Activated CD8-positive, alpha-beta memory T cell treated with anti-CD3 and anti-CD28 coated beads for 1 hour (primary cell): ENCODE measurements at places on chromosomes 12 and 14.

DNA sequence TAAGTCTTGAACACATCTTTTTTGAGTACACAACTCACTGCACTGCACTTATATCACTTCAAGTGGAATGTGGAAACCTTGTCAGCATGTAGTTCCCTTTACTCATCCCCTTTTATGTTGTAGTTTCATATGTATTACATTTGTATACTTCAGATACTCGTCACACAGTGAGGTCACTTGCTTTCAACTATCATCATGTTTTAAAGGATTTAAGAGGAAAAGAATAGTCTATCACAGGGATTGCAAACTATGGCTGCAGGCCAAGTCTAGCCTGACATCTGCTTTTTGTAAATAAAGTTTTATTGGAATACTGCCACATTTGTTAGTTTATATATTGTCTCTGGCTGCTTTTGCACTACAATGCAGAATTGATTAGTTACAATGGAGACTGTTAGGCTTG lies 24.3 kb downstream of the CNOT2 start:
- no peak for DNase-seq

- no peak for DNase-seq
Observed at GRCh38 chr12:123070267-123071081, 80.4 kb downstream of the PITPNM2 start.

DNA sequence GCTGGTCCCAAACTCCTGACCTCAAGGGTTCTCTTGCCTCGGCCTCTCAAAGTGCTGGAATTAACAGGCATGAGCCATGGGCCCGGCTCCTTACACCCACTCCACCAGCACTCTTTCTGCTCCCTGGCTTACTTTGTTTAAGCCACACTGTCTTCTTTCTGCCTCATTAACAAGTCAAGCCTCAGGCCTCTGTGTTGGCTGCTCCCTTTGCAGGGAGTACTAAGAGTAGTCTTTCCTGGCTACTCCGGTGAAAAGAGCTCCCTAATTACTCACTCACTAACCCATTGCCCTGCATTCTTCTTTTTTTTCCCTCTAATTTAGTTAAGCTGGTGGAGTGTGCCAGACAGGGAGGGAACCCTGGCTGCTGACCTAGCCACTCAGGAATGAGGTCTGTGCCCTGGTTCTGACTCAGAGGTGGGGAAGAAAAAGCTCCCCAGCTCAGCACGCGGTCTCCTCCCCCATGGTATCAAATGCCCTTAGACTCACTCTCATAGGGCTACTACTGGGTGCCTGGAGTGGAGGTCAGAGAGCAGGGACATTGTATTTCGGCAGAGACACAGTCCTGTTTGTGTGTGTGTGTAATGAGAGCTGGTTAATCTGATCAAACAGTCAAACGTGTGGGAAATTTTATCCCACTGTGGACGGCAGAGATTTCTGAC lies 19.8 kb downstream of the GALNT6 start:
- no peak for DNase-seq

DNA sequence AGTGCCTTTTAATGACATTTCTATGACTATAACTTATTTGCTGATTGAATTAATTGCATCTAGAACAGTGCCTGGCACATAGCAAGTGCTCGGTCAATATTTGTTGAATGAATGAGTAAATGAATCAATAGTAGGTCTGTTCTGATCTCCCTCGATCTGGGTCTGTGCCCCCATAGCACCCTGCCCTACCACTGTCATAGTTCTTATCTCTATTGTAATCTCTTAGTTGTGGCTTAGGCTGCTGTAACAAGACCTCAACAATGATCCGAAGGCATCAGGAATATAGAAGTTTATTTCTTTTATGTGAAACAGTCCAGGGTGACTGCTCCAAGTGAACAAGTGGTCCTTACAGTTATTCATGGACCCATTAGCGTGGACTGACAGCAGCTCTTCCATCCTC lies 44.0 kb upstream of the RPH3A start:
- DNase-seq, result no peak

GRCh38 chr12:58794859-58795258 lies 125.4 kb downstream of the LRIG3 start:
- DNase-seq, result no peak

GRCh38 chr14:71905860-71906259 lies 26.4 kb upstream of the RGS6 start:
- DNase-seq, result no peak

- DNase-seq, result no peak
Observed at GRCh38 chr12:2998789-2999264, 39.6 kb downstream of the TEAD4 start.

DNA sequence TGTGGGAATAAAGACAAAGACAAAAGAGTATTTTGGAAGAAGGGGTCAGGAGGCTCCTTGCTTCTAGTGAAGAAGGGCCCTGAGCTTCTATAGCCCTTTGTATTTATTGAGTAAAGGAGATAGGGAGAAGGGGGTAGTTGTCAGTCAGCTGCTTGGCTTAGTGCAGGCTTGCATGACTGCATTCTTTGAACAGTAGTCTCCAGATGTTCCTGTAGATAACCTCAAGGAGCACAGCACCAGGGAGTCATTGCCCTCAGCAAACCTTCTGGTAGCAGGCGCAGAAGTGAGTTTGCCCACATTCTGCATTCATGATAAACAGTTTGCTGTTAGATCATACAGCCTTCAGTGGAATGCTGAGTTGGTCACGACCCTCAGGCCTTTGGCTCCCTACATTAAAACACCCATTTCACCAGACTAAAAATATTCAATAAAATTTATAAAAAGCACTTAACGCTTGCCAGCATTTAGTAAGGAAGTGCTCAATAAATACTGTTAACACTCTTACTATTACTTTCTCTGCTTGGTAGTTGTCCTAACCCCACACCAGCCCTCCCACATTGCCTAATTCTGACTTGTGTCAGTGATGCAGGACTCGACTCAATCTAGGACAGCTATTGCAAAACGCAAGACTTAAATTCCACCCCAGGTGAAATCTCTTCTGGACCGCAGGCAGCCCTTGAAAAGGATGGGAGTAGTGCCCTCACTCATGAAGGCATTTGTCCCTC lies 3.0 kb upstream of the DHRS4 start:
- DNase-seq, result no peak

GRCh38 chr12:14841761-14842160 lies 1.6 kb downstream of the ART4 start:
- DNase-seq, result no peak

DNA sequence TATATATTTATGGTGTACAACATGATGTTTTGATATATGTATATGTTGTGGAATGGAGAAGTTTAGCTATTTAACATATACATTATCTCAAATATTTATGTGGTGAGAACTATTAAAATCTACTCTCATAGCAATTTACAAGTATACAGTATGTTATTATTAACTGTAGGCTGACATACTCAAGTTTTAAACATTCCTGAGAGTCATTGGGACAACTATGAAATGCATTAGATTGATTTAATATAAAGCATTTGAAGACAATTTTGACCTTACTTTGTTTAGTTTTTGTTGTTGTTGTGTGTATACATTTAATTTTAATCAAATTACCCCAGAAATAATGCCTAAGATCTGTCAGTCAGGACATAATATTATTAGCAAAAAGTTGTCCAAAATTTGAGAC lies 99.5 kb downstream of the LRRK2 start:
- DNase-seq, result no peak

DNA sequence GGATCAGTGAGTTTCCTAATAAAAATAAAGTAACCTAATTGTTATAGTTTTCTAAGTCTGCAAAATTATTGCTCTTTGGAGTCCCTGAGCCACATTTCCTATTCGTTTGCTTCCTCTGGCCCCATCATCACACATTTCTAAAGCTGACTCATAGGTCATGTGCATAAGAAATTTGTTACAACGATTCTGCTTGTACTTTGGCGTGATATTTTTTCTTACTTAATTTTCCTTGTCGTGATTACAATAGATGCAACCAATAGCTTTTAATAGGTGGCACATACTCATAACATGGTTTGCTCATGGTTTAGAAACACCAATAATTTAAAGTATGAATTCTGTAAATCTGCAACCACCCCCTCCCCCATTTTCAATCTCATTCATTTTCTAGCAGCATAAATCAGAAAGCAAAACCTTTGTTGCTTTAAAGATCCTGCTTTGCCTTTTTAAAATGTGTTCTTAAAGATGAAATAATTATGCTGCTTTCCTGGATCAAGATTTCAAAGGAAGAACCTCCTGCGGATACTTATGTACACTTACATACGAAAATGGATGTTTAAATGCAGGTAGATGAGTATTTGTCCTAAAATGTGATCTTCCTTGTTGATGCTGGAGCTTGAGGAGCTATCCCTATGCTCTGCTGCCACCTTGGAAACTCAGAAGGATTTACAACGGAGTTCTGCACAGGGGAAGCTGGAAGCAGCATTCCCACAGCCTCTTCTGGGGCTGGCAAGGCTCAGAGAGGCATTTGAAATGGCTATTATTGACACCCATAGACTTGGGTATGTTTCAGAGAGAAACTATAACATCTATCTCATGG lies 1.7 kb upstream of the FLRT2 start:
- DNase-seq, result no peak

DNA sequence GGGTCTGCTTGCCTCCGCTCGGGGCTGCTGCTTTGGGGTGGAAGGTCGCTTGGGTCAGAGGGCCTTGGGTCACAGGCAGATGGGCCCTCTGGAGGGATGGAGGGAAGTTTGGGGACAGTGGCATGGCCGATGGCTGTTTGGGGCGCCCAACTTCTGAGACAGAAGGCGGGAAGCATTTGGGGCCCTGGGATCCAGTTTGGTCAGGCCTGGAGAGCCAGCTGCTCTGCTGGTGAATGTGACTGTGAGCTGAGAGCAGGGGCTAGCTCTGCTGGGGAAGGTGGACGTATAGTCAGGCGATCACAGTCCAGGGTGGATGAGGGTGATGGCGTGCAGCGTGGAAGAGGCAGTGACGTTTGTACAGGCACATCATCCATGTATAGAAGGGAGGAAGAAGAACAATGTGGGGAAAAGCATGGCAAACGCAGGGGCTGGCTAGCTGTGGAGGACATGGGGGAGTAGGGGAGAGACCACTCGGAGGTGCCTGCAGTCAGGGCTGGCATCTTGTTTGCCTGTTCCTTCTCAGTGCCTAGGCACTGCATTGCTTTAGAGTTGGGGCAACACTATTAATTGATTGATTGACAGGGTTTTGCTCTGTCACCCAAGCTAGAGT lies 57.5 kb downstream of the TSPAN9 start:
- DNase-seq, result no peak

GRCh38 chr14:79293482-79294177 lies 917.7 kb downstream of the DIO2 start:
- DNase-seq, result no peak

- no peak for DNase-seq
Observed at GRCh38 chr12:10151621-10152020, 20.3 kb downstream of the OLR1 start.

DNA sequence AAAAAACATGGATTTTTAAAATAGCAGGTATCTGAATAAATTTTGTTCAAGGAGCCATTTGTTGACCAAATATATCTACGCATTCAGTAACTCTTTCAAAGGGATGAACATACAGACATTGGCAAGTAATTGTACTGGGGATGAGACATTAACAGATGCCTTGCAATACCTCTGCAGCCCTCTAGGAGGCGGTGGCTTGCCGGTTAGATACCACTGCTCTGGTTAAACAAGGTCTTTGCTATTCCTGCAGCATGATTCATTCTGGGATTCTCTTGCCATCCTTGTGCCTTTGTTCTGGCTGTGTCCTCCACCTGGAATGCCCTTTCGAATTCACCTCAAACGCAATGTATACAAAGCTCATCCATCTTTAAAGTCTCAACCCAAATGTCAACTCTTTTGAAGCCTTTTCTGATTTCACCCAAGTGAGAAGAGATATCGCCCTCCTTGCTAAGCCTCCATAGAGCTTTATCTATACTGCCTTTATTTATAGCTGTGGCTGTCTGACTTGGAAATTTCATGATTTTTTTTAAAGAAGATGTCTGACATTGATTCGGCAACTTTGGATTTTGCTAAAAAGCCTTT lies 131.0 kb upstream of the SRRM4 start:
- no peak for DNase-seq
